ENCODE measurements at places on chromosomes 3 and 15.

DNA sequence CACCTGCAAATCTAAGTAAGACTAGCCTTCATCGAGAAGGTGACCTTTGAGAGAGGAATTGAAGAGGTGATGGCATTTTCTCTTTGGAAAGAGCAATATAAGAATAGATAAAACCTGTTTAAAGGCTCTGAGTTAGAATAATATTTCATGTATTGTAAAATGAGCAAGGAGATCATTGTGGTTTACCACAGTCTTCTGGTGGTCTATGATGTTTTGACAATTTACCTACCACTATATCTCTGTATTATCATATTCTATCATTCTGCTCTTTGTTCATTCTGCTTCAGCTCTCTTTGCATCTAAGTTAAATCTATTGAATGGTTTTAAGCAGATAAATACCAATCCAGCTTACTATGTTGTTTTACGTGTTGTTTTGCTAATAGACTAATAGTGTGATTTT, 982.3 kb downstream of the SI start:
- DNase-seq, result no peak

GRCh38 chr3:112822064-112823055, 24.3 kb downstream of the CD200R1L start:
- no peak for DNase-seq

GRCh38 chr3:106685745-106686144, 691.5 kb upstream of the CCDC54 start:
- no peak for DNase-seq

DNA sequence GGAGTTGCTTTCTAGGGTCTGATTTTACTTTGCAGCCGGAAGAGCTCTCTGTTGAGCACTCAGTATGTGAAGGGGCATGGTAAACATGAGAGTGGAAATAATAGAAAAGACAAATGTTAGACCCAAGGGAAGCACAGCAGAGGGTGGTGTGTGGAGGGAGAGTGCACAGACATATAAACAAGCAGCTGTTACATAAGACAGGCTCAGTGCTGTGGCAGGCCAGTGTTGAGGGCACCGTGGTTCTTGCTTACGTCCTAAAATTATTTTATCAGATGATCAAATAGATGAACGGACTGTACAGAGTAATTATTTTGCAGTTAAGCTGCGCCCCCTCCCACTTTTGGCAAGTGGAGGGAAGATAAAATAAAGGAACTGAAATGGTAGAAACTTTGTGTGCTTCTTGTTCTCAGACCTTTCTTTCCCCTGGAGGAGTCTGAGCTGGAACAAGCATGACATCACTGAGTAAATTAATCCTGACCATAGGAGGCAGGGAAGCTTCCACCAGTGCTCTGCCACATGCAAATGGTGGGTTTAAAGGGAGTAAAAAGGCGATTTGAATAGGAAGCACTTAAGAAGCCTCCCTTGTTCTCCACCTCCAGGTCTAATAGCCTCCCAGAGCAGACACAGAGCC, 205.6 kb downstream of the IL20RB start:
- DNase-seq, result no peak

DNA sequence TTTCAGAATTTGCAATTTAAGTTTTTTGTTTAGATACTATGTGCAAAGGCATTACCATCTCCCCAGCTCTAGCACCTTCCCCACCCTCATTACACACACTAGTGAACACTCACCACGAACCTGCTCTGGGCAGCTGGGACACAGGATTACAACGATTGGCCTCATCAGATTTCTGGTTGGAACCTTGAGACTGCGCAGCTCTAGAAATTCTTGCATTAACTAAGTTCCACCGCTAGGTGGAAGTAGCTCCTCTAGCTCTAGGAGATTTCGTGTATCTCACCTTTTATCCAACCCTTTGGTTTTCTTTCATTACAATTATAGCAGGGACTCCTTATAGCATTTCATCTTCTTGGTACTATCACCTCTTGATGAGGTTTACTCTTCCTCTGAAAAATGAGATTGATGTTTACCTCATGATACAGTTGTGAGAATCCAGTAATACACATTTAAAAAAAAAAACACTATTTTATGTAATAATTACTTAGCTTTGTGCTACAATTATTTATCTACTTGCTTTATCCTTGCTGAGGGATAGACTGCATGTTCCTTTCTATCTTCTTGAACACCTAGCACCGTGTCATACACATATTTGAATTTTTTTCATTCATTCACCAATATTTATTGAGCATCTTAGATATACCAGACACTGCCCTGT, 28.7 kb upstream of the PLOD2 start:
- no peak for DNase-seq

DNA sequence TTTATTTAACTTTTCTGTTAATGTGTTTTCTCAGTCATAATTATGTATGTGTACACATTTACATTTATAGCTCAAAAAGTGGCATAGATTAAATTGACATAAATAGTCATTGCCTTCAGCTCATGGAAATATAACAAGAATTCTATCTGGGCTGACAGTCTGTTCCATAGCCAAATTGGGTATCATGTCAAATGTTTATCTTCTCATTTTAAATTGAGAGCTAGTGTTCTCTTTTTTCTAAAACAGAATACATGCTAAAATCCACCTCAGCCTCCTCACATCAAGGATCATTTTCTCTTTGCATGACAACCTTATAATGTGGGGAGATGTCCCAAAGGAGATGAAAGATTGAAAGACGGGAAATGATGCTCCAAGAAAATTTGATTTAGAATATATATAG, 144.1 kb upstream of the BCHE start:
- DNase-seq, result no peak

DNA sequence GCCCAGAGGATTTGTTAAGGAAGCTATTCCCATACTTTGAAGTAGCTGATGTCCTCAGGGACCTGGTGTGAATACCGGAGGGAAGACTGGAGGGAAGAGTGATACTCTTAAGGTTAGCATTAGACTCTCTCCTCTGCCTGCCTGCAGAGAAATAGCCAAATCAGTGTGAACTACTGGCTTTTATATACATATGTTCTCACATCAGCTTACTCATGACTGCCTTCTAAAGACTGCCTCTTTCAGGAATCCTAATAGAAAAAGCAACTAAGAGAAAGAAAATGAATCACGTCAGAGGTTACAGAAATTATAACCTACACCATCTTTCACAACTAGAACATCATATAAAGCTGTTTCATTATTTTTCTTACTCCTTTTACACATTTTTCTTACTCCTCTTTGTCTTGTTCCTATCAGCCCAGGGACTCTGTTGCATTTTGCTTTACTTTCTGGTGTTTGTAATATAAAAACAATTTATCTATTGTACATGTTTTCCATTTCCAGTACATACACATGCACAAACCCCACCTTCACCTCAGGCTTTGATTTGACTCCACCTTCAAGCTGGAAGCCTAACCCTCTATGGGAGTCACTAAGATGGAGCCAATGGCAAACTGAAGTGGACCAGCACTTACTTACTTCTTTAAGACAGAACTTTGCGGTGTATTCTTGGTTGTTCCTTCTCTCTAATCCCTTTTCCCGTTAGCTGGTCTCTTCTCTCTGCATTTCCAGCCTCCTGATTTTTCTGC, 257.7 kb upstream of the UBE2E1 start:
- DNase-seq, result no peak

GRCh38 chr15:48292458-48292857, 38.8 kb upstream of the DUT start:
- DNase-seq, result no peak

- DNase-seq, result no peak
Observed at GRCh38 chr3:114122027-114122709, 56.7 kb downstream of the DRD3 start.

DNA sequence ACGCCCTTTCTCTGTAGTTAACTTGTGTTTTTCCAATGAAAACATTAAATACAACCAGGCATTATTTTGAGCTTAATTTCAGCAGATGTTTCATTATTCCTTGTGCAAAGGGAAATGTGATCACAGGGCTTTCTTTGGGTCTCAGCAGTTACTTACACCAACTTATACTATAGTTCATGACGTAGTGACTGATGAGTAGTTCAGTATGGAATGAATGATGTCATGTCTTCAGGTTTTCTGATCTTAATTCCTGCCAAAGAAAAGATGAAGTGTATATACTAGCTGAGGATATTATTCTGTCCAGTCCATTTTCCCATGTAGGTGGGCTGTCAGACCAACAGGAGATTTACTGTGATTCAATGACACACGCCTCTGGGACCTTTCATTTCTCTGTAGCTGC, 61.3 kb downstream of the MYRIP start:
- DNase-seq, result no peak

DNA sequence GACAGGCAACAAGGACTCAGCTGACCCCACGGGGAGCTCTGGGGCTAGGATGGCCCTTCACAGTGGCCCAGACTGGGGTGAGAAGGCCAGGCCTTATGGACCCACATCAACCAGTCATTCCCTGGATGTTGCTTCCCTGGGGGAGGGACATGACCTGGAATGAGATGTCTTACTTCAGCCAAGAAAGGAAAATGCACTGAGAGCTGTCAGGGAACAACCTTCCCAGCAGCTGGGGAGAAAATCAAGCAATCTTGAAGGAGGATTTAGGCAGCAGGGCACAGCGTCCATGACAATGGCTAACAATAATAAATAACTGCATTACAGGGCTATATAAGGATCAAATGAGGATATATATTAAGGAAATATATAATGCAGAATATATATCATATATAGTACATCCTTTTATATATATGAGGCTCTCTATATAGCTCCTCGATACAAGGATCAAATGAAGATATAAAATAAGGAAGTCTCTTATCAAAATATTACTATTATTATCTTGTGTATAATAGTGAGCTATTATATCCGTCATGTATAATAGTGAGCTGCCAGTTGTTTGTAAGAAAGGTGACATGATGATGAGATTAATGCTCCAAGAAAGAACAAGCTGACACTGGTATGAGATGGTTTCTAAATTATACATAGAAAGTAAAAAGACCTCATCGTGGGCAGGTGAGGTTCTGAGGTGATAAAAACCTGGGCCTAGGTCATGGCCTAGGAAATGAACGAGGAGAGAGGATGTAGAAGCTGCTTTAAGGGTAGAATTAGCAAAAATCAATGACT, 117.8 kb upstream of the LIPC start:
- DNase-seq, result no peak

GRCh38 chr3:183291497-183292031, 38.5 kb downstream of the B3GNT5 start:
- no peak for DNase-seq

DNA sequence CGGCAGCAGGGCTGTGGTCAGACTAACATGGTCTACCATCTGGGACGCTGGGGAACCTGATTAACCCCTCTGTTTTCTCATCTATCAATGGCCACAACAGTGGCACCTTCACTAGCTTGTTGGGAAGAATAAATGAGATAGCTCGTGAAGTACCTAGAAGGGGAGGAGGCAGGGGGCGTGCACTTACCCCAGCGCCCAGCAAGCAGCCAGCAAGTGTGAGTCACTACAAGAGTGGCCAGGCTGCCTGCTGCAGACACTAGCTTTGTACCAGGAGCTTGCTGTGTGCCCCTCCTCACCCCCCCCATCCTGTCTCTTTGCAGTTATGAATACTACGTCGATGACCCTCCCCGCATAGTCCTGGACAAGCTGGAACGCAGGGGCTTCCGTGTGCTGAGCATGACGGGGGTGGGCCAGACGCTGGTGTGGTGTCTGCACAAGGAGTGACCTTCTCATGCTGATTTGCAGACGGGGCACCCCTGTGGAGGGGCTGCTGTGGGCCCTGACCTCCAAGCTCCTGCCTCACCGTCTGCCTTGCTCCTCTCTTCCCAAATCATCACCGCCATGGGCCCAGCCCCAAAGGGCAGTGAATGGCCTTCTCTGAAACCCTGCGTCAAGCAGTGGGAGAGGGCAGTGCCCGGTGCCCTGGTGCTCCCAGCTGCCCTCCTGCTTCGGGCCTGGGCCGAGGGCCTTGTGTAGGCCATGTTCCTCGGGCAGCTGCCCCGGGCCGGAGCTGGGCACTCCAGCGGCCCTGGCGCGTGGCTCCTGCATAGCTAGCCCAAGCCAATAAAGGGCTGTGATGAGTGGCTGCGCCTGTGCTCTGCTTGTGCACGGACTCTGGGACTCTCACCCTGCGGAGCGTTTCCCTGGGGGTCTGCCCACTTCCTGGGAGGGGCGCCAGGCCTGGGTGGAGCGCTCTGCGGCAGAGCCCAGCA, 2.6 kb upstream of the C15orf62 start:
- DNase-seq, result no peak

DNA sequence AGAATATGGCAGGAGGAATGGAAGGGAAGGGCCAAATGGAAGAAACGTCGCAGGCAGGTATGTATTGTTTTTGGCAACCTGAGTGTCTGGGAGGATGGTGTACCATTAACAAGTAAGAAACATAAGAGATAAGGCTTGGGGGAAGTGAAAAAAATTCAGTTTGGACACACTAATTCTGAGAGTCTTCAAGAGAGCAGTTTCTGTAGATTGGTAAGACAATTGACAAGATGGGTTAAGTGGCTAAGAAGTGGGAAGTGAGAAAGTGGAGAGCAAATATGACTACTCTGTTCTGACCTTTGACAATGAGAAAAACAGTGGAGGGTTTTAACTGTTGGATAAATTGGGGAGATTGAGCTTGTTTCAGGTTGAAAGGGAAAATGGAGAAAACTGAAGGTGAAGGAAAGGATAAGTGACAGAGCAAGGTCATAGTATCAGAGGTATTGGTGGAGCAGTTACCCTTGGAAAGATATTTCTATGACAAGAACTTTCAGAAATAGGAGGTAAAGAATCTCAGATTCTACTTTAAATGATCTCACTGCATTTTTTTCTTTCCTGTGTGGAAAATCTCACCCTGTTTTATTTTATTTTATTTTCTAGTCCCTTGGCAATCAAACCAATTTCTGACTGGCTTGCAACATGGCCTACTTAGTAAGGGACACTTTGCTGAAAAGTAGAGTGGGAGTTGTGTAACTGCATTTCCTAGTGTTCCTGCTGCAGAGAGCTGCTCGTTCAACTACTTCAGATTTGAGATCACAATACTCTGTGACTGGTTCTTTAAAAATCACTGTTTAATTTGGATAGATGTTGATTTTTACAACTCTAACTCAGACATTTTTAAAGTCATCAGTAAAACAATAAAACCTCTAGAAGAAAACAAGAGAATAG, 23.1 kb upstream of the GABPB1 start:
- DNase-seq, result no peak

DNA sequence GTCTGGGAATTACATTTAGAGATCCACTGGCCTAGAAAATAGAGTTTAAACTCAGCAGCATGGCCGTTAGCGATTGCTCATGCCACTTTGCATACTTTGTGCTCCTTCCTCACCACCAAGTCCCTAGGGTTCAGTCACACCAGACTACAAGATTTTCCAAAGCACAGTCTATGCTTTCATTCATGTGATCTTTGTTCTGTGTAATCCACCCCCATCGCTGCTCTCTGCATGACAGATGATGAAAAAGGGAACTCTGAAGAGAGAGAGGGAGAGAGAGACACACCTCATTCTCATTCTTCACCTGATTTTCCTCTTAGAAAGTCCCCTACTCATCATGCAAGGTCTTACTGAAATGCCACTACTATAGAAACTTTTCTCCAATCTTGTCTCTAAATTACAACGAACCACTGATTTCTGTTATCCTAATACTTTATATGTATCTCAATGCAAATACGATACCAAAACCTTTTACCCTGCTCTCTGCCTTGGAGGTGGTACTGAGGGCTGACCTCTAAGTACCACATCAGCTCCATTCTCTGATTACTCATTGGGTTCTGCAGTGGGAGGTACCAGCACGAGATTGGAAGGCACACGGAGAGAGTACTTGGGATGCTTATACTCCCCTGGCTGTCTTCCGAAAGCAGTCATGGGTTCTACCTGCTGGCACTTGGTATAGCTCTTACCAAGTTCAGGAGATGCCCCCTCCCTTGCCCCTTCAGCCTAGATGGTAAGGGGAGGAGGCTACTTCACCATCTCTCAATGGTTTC, 1.1 kb upstream of the PARP15 start:
- no peak for DNase-seq

GRCh38 chr3:43362961-43363360, 76.6 kb downstream of the SNRK start:
- no peak for DNase-seq

Measured in GOT3 (cell line).